ENCODE measurements at places on chromosomes 5 and 9. TPM values are rescaled to one million over a fixed set of nuclear protein-coding genes. Genes with fewer than 3 reads are reported as not detected.

GRCh38 chr9:34430843-34431437 is 27.4 kb downstream of the FAM219A start:
- DNase-seq, result peak; percentile 32

- no peak for DNase-seq
These were observed 817.1 kb upstream of the CDH9 start for GRCh38 chr5:27855491-27855890.

NEK6 gene
- 77.8 TPM for total RNA-seq

DNA sequence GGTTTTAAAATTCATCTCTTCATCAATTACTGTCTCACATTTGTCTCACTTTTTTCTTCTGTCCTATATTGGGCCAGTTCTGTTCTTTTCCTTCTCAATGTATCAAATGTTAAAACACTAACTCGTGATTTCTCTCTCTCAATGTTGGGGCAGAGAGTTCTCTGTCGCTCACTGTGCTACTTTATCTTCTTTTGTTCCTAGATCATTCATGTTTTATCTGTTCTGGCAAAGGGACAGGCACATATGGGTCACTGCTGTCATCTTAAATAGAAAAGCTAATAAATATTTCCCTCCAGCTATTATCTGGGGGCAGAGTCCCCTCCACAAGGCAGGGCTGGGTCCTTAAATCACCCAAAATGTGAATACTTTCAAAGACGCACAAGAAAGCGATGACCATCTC is 214.0 kb downstream of the PTTG1 start:
- no peak for DNase-seq

DNA sequence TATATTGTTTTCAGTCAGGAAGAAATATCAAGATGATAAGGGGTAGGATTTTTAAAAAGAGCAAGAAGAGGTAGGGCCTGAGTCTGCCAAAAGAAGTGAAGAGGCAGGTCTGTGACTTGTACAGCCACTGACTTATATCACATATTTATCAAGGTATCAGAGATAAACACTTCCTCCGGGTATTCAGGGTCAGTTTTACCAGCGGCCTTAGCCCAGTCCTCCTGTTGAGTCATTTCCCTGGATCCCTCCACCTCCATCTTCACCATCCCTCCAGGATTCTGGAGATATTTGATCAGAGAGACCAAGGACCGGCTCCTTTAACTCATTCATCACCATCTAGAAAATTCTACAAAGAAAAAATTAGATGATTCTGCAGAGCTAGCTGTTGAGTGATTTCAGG is 375.7 kb upstream of the TUSC1 start:
- DNase-seq, result no peak

NSD1 gene
- total RNA-seq, result 53.0 TPM

DNA sequence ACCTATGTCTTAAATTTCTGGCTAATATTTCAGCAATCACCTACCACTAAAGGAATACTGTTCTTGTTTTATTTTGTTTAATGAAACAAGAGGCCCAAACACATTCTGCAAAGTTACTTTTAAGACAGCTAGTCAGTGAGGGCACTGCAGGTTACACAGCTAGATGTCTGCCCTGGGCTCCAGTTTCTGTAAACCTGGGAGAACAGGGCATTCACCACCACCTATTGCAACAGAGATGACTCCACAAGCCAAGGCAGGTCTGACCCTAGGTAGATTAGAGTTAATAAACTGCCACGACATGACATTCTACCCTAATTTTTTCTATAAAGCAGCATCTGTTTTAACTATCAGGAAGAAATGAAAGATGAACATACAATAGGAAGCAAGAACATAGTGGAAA is 90.8 kb downstream of the SLF1 start:
- DNase-seq, result no peak

DNA sequence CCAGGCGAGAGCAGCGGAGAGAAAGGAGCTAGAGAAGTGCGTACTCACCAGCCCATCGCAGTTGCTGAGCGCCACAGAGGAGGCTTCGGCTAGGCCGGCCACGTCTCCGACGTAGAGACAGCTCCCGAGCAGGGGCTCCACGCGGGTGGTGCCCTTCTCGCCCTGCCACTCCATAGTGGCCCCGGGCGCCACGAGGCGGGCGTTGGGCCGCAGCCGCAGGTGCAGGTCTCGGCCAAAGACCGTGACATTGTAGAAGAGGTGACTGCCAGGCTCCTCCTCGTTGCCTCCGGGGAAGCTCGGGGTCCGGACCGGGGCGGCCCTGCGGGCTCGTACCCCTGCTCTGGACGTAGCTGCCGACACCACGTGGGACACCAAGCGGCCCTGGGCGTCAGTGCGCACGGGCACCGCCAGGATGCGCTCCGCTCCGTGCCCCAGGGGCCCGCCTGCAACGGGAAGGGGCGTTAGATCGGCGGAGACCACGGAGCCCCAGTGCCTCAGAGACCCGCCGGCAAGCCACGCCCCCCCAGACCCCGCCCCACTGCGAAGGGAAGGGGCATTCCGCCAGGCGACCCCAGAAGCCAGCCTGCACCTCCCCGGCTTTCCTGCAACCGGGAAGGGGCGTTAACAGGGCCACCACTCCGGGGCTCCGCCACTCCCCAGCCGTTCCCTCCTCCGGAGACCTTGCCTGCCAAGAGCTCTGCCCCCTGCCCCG is 1.4 kb downstream of the ADAMTS2 start:
- peak; percentile 25 for DNase-seq

DNA sequence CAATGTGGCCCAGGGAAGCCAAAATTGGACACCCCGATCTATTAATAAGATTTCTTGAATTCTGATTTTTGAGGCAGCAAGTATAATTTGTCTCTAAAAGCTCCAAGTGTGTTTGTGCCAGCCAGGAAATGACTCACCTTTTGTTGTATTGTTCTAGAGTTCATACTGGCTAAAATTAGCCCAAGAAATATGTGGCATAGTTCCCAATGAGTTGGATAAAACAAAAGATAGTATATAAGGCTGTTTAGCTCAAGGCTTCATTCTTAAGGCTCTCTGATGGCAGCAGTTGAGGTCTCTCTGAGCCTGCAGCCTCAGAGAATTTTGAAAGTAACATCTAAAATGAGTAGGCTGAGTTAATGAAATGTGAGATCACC is 21.6 kb downstream of the HMGXB3 start:
- no peak for DNase-seq

GRCh38 chr5:157544623-157544989 is 31.0 kb downstream of the ADAM19 start:
- DNase-seq, result no peak

REEP2 gene
- total RNA-seq, result 0.42 TPM

DNA sequence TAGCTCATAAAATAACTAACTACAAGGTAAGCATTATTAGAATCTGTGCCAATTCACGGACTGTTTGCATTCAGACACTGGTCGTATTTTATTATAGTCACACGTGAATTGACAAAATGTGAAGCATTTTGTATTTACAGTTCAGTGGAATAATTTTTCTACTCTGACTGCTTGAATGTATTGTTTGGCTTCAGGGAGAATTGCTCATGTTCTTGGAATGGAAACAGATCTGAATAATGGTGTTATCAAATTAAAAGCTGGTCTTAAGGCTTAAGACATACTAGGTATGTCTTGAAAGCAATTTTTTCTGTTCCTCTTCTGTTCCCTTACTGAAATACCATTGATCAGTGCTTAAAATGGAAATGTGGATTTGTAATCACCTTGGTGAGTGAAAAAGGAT is 543.7 kb upstream of the TLE4 start:
- no peak for DNase-seq

DNA sequence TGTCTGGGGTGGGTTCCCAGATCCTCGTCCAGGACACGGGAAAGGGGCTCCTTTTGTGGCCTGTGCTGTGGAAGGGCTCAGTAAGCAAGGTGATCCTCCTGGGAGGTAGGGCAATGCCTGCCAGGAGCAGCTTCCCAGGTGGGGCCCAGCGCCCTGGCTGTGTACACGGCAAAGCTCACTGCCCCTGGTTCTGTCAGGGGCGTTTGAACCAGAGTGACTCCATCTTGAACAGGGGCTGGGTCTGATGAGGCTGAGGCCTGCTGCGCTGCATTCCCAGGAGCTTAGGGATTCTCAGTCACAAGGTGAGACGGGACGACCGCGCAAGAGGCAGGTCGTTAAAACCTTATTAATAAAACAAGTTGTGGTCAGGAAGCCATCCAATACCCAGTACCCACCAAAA is 19.9 kb upstream of the SLC12A7 start:
- DNase-seq, result no peak

WNK2 gene
- total RNA-seq, result 161 TPM

DNA sequence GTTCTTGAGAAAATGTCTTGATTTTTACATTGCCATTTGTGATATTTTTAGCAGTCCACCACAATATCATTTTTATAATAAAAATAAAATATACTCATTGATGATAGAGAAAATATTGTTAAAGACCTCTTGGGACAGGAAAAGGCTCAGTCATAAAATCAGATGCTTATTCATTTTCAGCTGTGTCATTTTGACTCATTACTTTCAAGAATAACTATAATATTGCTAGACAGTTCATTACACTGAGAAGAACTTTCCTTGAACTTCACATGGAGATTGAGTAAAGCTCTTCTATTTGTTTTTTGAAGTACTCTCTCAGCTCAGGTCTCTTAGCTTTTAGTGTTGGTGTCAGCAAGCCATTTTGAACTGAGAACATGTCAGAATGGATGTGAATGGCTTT is 8.5 kb upstream of the MEIKIN start:
- no peak for DNase-seq

DNA sequence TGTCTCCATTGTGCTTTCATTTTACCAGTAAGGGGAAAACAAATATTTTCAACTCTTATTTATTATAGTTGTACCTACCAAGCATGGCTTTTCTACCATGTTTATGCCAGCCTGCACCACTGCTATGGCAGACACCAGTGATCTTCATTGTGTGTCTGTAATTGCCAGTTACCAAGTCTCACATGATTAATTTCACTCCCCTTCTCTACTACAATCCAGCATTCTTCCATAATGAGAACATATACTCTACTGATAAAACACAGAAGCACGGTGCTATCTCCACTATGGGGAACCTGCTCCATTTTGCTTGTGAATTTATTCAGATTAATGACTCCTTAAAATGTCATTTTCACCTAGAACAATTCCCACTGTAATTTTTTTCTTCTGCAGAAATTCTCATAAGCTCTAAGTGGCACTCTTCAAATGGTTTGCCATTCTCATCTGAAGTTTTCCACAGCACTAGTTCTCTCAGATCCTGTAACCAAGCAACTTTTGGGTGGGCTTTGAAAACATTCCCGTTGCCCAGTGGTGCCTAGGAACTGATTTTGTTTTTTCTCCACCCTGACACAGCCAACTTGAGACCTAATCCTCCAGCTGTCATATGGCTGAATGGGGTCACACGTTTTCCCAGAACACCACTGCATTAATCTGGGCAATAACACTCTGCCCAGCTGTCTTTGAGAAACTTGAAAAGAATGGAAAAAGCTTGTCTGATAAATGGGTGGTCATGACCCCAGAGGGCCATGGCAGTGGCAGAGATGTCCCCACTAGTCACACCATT is 222.7 kb upstream of the RASEF start:
- DNase-seq, result no peak

GRCh38 chr5:167664222-167664804 is 627.1 kb upstream of the WWC1 start:
- no peak for DNase-seq

DNA sequence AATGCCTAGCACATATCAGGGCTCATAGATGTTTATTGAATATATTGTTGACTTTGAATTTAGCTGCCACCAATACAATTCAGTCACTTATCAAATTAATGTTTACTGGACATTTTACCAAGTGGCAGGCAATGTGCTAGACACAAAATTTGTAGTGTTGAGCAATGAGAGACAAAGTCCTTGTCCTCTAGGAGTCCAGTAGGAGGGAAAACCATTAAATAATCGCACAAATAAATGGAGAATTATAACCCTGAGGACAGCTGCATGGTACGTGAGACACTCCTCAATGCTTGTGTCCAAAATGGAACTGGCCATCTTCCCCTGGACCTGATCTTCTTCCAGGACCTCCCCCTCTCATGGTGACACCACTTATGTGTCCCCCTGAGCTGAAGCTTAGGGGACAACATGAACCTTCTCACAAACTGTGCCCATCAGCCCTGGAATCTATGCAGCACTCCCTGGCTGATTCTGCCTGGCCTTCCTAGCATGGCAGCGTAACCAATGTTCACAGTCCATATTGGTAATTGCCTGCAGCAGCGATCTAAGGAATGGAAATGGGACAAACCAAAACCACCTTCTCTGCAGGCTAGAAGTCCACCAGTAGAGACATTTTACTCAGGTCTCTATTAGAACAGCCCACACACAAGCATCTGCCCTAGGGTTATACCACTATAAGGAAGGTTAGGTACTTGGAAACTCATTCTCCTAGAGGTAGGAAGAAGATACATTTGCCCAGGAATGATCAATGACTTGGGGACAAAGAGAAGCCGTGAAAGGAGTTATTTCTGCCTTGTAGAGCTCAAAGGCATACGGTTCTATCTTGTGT is 75.5 kb downstream of the FGF1 start:
- DNase-seq, result no peak

- DNase-seq, result no peak
These were observed 31.5 kb downstream of the HMHB1 start for GRCh38 chr5:143843461-143843860.

DNA sequence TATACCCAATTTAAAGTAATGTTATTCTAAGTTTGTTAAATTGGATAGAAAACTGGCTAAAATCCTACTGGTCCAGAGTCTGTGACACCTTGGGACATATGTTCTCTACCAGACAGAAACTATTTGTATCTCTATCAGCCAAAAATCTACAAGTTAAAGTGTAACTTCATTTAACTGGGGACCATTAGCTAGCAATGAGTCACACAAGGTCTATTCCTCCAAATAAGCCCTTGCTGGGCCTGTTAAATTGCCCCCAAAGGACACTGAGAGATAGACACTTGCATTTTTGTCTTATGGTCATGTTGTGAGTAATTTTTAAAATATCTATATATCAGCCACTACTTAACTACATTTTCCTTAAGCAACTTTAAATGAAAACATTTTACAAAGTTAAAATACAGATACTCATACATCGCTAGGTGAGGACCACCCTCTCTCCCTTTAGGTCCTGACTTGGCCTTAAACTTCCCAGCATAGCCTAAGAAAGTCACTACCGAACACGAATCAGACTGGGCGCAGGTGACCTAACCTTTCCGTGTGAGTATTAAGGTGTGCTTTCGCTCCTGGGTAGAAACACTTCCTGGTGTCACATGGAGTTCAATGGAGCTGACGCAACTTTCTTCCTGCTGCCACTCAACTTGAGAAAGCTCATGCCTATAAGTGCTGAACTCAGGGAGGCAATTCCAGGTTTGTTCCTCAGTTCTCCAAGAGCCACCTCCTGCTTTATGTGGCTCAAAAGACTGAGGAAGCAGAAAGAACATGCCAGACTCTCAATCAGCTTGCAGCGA is 249.1 kb downstream of the DIRAS2 start:
- DNase-seq, result no peak

CCDC180 gene
- 0.67 TPM for total RNA-seq

DNA sequence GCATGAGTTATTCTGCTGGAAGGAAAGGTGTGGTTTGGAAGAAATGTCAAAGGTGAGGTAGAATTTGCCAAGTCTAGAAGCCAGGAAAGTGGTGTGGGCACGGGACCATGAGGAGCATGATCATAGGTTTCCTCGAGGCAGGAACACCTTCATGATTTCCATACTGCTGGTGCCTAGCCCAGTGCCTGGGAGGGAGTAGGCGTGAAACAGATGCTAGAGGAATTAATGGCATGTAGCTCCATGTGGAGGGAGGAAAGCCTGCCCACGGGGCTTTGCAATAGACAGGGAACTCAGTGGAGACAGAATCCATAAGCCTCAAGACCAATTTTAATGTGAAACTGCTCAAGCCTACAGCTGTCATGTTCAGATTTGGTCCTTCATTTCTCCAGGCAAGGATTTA is 35.1 kb downstream of the TTLL11 start:
- no peak for DNase-seq

- no peak for DNase-seq
These were observed 90.3 kb upstream of the FBXL17 start for GRCh38 chr5:108472237-108472636.
